Activated T-cell treated with anti-CD3 and anti-CD28 coated beads, Interleukin-2, amount 50 U/mL, for 24 hours (primary cell): ENCODE measurements at places on chromosomes 3 and 15.

DNA sequence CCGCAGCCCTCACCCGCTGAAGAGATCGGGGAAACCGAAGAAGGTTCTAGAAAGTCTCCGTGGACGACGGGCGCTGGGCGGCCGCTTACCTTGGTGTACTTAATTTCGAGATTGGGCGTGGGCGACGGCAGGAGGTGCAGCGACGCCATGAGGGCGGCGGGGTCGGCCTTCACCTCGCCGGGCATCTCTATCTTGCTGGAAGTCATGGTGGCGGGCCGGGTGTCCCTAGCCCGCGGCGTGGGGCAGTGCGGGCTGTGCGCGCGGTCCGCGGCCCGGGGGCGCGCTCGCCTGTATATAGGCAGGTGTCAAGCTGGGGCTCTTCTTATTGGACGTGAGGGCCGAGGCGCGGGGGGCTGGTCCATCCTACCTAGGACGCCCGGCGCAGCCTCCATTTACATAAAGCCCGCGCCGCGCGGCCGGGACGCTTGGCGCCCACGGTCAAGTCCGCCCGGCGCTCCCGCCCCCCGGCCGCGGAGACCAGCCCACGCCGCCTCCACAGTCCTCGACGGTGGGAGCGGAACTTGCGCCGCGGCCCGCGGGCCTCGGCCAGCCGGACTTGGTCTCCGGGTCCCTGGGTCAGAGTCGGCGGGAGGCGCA is at the start of gene ALDH1A2:
ALDH1A2 (minus strand) TSS at position 267 of the 597 bp plus-strand sequence; CDS start at position 206, 61 bp downstream.
- no peak for DNase-seq

GRCh38 chr3:69994919-69995318 is 4.6 kb upstream of the SAMMSON start:
- DNase-seq = no peak

GRCh38 chr15:93265111-93265556 is 176.1 kb upstream of the RGMA start:
- no peak for DNase-seq

DNA sequence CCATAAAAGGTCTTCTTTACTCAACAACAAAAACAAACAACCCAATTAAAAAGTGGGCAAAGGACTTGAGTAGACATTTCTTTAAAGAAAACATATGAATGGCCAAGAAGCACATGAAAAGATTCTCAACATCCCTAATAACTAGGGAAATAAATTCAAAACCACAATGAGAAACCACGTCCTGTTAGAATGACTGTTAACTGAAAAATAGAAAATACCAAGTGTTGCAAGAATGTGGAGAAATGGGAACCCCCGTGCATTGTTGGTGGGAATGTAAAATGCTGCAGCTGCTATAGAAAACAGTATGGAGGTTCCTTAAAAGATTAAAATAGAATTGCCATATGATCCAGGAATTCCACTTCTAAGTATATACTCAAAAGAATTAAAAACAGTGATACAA is 34.8 kb downstream of the NMNAT3 start:
- DNase-seq = no peak

DNA sequence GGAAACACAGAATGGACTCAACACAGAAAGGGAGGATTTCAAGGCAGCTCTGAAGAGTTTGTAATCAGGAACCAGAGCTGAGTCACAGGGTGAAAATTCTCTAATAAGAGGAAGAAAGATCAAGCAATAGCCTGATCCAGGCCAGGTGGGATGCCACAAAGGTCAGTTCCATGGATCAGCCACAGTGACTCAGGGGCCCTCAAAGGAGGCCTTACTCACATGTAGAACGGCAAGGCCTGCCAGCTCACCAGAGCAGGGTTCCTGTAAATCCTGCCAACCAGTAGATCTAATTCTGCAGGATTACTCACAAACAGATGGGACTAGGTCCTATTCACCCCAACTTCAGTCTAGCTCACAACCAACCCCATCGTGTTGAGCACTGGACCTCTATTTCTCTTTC is 78.3 kb upstream of the PPP2R3A start:
- no peak for DNase-seq

DNA sequence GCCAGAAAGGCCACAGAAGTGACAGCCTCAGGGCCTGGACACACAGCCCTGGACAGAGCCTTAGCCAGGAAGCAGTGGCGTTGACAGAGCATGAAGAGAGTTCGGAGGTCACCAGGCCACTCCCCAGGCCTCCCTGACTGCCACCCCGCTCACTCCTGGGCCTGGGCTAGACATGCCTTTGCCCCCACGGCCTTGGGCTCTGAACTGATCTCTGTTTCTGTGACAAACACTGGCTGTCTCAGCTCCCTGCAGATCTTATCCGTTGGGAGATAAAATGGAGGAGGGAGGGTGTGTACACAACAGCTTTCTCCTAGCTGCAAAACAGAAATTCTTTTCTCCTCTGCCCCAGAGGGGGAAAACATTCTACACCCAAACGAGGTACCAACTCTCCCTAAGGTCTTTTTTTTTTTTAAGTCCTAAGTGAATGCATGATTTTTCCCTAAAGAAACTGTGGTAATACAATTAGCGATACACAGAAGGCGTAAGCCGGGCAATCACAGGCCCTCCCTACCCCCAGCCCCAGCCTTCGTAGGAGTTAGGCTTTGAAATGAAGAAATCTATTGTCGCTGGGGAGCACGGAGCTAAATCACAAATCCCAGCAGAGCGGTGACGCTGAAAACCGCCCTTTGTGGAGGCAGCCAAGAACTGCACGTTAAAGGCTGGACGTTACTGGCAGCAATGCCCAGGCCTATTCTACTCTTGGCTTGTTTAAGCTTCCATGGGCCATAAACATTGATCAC is 45.0 kb downstream of the SRGAP3 start:
- DNase-seq = no peak

DNA sequence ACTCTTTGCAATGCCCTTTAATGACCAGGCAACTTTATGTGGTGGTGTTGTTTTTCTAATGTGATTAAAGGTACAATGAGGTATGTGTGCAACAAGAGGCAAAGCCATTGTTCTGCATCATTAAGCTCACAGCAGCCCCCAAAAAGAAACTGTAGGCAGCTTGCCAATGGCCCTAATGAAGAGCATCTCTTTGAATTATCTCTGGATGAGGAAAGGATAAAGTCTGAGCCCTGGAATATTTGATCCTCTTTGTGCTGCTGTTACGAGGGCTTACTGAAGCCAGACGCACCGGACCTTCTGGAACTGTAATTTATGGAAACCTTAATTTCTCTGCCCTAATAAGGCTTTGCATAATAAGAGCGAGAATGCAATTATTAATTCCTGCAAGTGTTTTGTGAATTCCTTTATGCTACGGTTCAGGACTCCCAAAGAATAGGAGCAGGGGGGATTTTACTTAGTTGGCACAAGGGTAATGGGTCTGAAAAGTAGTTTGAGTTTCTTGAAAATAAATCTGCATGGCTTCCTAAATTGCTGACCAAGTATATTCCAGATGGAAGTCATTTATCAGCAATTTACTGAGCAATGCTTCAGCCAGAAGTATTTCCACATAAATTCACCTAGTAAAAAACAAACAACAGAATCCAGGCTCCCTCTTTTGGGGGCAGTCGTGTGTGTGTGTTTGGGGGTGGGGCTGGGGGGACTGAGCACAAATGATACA is 193.4 kb downstream of the PDZRN3 start:
- no peak for DNase-seq

GRCh38 chr15:70262171-70262570 is 164.5 kb upstream of the TLE3 start:
- DNase-seq = no peak

- no peak for DNase-seq
Observed at GRCh38 chr15:100029868-100030479, 296.7 kb upstream of the LYSMD4 start.

- DNase-seq = no peak
Observed at GRCh38 chr15:95793231-95793630, 537.3 kb upstream of the NR2F2 start.

GRCh38 chr15:91021516-91022074 is 799 bp downstream of the VPS33B start:
- DNase-seq = no peak

DNA sequence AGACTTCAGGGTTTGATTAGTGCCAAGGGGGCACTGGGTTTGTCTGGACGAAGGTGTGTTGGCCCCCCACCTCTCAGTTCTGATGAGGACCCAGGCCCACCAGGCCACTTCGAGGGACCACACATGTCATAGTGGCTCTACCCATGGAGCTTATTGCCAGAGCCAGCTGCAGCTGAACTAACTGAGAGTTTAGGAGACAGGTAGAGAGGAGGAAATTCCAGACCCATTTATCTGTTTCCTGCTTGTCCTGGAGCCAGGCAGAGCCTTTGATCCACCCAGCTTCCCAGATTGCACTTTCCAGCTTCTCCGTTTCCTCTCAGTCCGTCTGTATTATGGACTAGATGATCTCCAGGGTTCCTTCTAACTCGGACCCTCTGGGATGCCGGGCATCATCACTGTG is 20.9 kb downstream of the SLC24A1 start:
- DNase-seq = no peak

DNA sequence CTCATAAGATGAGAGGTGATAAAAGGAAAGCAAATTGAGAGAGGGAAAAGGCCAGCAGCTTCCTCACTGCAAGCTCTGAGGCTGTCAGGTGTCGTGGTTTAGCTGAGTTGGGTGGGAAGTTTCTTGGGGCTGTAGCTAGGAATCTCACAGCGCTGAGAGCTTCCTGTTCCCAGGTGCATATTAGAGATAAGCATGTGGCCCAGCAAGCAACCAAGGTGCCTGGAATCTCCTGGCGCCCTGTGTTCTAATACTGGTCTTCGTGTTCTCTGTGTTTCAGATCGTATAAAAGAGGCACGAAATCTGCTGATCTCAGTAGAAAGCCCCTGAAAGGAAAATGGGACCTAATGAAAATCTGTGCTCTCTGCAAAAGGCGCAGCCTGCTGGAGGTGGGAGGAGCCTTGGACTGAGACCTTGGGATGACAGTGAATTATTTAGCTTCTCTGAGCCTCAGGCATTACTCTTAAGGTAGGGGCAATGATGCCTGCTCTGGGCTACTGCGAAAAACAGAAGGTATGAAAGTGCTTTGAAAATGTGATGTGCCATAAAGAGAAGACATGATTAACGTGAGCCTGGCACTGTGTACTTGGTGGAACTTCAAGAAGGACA is 499.9 kb downstream of the TBL1XR1 start:
- DNase-seq = no peak

DNA sequence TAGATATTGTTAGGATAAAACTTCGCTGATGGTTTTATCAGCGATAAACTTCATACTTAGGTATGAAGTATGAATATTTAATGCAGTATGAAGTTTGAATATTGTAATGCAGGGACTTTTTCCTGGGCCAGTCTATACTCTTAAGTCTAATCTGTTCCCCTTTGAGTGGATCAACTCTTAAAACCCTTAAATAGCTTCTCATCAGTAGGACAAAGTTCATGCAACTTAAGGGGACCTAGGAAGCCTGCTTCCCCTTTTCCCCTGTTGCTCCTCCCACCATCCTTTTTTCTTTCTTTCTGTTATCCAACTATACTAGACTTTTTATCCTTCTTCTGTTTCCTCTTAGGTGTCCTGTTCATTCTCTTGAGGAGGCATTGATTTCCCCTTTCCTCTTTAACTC is 78.7 kb downstream of the MITF start:
- DNase-seq = no peak

DNA sequence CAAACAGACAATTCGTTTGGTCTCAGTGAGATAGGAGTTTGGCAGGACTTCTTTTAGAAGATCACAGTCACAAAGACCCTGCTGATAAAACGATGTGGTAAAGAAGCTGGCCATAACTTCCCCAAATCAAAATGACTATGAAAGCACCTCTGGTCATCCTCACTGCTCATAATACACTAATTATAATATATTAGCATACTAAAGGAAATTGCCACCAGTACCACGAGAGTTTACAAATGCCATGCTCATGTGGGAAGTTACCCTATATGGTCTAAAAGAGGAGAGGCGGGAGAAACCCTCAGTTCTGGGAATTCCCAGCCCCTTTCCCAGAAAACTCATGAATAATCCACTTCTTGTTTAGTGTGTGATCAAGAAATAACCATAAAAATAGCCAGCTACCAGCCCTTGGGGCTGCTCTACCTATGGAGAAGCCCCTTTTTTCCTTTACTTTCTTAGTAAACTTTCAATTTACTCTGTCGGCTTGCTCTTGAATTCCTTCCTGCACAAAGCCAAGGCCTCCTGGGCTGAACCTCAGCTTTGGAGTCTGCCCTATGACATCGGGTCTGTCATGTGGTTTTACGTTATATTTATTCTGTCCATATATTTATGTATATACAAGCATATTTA is 115.8 kb upstream of the IGSF10 start:
- no peak for DNase-seq

GRCh38 chr3:102415553-102415952 is 19.3 kb upstream of the ZPLD1 start:
- DNase-seq = no peak

DNA sequence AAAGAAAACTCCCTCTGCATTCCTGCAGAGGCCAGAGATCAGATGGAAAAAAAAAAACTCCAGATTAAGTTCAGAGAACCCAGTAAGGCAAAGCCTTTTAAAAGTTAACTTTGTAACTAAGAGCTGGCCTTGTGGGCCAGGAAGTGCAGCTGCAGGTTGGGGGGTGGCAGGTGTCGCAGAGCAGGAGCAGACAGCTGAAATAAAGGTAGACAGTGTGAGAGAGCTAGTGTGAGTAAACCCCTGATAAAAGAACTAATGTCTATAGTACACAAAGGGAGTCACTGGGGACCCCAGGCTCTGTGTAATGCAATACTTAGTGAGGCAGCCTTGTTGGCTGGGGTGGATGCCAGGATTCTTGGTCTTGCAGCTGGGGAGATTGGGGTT is 42.1 kb downstream of the PPCDC start:
- DNase-seq = no peak

DNA sequence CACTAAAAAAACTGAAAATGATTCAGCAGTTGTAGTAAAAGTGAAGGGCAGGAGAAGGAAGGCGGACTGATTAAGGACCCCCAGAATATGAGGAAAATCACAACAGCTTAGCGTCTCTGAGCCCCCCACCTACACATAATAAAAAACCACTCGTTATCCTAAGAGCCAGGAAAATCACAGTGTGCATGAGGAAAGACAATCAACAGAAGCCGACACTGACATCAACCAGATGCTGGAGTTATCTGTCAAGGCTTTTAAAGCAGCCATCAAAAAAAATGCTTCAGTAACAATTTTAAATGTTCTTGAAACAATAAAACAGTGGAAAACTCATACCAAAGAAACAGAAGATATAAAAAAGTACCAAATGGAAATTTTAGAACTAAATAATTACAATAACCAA is 9.7 kb upstream of the CXCR6 start:
- DNase-seq = no peak

DNA sequence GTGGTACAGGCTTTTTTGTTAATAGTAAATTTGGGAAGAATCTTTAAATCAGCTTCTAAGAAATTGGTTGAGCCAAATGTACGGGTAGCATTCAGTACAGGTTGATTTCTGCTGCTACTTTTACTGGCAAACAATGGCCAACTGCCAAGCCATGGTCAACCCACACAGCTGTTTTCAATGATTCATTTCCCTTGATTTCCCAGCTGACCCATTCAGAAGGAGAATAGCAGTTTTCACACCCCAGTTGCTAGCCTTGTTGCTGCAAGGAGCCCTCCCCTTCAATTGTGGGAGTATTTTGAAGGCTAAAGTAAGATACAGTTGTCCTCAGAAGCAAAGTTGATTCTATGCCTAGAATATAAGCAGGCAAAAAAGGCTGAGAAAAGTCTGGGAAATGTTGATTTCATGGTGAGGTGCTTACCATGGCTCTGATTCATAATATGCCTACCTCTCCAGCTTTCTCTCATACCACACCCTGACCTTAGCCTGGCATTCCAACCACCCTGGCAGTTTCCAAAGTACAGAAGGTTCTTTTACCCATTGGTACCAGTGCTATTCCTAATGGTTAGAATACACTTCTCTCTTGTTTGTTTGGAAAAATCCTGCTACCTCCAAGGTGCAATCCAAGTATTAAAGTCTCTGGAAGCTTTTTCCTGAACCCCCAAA is 320.3 kb upstream of the TGFBR2 start:
- DNase-seq = no peak
